CD8-positive, alpha-beta memory T cell (primary cell): ENCODE measurements at places on chromosomes 3 and 15. TPM values are rescaled to one million over a fixed set of nuclear protein-coding genes. Genes with fewer than 3 reads are reported as not detected.

The GMNC gene
- total RNA-seq: not detected

DNA sequence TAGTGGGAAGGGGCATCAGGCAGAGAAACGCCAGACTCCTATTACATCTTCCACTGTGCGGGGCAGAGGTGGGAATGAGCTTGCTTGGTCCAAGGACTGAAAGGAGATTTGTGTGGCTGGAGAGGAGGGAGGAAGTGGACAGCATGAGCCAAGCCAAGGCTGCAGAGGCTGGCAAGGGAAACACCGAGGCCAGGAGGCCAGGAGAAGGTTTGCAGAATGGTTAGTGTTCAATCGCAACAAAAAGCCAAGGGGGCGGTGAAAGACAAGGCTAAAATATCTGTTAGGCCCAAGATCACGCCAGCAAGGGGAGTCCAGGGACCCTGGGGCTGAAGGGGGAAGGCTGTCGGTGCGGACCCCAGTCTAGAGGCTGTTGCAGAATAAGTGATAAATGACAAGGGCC lies 75.8 kb downstream of the CPN2 start:
- DNase-seq: no peak

- DNase-seq: no peak
Measured at GRCh38 chr3:13815088-13815683, 64.7 kb downstream of the WNT7A start.

GRCh38 chr3:1103525-1103924 lies 10.7 kb downstream of the CNTN6 start:
- no peak for DNase-seq

DNA sequence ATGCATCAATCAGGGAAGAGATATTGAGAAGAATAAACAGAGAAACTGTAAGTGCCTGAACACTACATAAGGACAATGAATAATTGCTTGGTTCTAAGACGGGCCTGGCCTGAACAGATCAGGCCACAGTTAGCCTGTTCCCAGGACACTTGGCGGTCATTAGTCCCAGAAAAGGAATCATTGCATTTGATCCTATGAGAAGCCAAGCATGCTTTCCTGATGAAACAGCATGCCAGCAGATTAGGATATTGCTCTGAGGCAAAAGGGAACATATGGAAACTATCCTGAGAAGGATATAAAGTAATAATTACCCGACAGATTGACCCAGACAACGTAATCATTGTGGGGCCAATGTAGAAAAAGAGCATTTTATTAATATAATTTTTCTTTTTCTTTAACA lies 51.9 kb downstream of the STRIT1 start:
- no peak for DNase-seq

GRCh38 chr3:53813229-53813628 lies 33.0 kb downstream of the CHDH start:
- DNase-seq: no peak

- no peak for DNase-seq
Measured at GRCh38 chr3:112799946-112800345, 46.7 kb downstream of the CD200R1L start.
